ENCODE measurements at places on chromosomes 7 and 10.

GRCh38 chr10:18164093-18164492 is 23.9 kb downstream of the CACNB2 start:
- no peak for DNase-seq

DNA sequence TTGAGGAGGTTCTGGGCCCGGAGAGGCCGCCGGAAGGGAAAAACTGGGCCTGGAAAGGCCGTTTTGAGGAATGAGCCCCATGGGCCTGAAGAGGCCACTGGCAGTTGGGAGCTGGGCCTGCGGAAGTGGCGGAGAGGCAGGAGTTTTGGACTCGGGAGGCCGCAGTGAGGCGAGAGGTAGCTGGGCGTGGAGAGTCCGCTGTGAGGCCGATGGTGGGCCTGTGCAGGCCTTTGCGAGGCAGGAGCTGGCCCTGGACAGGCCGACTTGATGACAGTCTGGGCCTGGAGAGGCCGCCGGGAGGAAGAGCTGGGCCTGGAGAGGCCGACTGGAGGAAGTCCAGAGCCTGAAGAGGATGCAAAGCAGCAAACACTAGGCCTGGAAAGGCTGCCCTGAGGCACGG is 259.0 kb upstream of the NUPR2 start:
- DNase-seq, result no peak

GRCh38 chr10:47018026-47018735 is 107.0 kb downstream of the PTPN20 start:
- no peak for DNase-seq

DNA sequence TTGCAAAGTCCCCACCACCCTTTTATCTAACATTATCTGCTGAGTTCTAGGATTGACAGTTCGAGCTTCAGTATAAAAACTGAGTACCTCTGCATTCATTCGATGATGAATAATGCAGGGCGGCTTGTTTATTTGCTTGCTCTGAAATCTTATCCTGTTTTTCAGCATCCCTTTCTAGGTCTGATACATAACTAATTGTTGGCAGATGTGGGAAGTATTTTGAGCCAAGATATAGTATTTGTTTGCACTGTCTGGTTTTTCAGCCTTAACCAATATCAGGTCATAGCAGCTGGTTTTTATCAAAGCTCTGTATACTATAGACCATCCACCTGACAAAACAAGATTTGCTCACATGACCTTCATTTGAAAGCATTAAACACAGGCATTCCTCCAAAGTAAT is 161.4 kb downstream of the TFEC start:
- DNase-seq, result no peak

DNA sequence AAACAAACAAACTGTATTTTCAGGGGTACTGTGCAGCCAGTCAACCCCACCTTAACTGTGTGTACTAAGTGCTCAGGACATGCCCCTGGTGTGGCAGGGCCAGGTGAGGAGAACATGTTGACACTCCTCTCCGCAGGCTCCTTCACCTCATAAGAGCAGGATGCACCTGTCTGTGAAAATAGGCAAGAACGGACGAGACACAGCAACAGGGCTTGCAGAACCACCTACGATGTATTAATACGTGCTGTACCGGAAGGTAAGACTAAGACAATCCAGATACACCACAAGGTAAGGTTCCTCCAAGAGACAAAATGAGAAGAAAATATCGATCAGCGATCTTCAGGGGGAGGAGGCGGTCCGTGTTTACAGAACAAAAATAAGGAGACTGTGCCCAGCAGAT is 65.8 kb upstream of the CAMK2B start:
- DNase-seq, result no peak

DNA sequence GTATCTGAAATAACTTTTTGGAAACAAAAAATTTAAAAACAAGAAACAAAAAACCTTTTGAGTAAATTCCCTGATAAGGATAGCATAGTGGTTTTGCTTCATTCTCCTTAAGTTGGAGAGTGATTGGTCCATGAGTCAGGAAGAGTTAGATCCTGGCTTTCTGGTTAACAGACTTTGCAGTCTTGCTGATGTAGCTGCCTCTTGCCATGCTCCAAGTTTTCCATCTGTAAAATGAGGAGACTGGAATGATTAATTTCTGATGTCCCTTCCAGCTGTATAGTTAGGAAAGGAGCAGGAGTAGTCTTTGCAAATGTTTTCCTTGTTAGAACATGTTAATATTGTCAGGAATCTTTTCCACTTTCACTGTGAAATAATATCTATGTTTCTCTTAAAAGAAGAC is 266.6 kb downstream of the DNAJB9 start:
- DNase-seq, result no peak

- no peak for DNase-seq
Measured at GRCh38 chr7:24381894-24382505, 98.0 kb downstream of the NPY start.

DNA sequence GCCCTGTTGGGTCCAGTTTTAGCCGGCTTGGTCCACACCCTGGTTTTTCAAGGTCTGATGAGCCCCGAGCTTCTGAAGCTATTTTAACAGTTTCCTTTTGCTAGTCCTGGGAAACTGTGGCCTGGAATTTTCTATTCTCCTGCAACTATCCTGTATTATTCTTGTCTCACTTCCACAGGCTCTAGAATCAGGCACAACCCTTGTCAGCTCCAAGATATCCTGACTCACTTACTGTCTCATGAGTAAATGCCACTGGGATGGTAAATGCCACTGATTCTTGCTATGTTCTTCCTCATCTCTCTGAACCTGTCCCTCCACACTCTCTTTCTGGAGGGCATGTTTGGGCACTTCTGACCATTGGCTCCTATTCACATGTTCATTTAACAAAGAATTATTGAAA is 611.5 kb upstream of the IGFBP3 start:
- DNase-seq, result no peak

GRCh38 chr10:14564268-14564744 is 210.4 kb downstream of the FAM107B start:
- no peak for DNase-seq

GRCh38 chr10:12180221-12180974 is 15.3 kb downstream of the NUDT5 start:
- no peak for DNase-seq

GRCh38 chr7:105198223-105198622 is 184.2 kb downstream of the KMT2E start:
- no peak for DNase-seq

- DNase-seq, result no peak
Measured at GRCh38 chr10:132388891-132389432, 8.0 kb upstream of the PWWP2B start.

DNA sequence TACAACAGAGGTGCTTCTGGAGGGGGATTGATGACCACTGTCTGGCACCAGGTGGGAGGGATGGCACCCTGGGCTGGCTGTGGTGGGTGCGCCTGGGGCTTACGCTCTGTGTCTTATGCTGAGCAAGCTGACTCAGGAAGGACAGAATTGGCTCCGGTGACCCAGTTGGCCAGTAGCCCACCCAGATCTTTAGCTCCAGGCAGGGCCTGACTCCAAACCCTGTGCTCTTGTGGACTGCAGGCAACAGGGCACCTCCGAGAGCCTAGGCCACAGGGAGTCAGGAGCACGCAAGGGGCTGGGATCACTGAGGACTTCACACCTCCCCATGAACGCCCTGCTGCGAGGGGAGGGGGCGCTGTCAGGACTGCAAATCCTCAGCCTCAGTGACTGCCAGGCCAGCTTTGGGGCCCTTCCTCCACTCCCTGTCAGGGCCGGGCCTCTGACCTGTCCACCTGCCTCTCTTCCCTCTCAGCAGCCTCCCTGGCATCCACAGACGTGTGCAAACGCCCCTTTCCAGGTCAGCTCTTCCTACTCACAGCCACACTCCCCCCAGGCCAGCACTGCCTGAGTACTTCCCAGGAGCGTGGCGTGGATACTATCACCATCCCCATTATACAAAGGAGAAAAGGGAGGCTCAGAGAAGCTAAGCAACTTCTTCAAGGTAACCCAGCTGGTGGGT is 118.7 kb downstream of the SLIT1 start:
- no peak for DNase-seq

GRCh38 chr7:43553999-43554398 is 28.9 kb upstream of the STK17A start:
- no peak for DNase-seq

DNA sequence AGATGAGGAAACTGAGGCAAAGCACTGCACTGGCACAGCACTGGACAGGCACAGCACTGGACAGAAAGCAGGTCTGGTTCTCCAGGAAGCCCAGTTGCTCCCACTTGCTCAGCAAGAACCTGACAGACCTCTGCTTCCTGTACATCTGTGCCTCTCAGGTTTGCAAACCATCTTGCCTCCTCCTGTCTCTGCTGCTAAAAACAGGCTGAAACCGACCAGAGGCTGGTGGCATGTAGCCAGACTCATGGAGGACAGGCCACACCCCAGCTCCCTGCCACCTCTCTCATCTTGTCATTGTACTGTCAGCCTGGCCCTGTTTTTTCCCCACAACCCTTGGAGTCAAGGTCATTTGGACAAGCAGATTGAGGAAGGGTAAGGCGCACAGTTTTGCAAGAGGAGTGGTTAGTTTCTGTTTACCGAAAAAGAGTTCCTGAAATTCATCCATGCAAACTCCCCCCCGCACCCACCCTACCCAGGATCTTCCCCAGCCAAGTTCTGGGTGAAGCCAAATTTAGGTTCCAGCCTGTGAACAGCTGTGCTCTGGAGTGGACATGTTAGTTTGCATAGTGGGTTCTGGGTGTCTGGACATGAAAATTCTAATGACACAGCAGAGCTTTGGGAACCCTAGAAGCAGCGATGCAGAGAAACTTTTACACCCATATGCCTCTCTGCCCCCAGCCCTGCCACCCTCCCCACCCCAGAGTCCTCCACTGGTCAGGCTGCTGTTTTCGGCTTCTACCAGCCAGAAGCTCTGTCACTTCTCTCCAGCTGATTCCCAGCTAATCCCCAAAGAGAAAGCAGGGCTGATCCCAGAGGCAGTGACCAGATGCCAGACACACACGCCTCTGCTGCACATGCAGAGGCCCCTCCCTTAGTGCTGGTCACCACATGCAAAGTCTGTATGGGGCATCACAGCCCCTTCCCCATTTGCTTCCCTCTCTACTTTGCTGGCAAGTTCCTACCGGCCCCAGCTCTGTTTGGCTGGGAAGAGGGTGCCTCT is 8.5 kb upstream of the C10orf105 start:
- peak; percentile 66 for DNase-seq

DNA sequence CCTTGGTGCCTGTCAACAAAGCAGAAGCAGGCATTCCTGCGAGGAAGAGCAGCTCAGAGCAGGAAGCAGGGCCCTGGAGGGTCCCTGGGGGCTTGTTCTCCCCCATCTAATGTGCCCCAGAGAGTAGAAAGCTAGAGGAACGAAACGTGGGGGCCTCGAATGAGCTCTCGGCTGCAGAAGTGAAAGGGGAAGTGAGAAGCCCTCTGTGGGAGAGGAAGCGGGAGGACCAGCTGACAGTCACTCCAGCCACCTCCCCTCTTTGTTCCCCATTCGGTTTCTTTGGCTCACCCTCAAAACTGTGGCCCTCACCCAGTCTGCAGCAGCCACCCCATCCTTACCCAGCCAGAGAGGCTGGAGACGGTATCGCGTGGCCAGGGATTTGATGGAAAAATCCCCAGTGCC is 25.0 kb downstream of the C10orf105 start:
- DNase-seq, result no peak

DNA sequence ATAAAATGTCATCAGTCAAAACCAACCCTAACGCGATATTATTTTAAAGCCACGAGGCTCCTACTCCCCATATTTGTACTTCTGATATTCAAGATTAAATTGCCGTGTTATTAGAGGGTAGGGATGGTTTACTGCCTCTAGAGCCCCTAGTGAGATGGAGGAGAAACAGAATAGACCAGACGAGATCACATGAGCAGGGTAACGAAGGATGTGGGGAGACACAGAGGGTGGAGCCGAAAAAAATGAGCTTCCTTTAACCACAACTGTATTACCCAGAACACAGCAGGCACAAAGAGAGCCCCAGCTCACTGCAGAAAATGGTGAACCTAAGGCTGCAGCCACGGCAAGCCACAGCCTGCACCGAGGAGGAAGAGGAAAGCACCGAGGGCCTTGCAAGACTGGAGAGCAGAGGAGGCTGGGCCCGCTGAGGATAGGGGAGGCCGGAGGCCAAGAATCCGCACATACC is 14.3 kb downstream of the ZC3HAV1 start:
- peak; percentile 72 for DNase-seq

GRCh38 chr10:72315611-72316385 is 38.9 kb downstream of the DNAJB12 start:
- no peak for DNase-seq
